ENCODE measurements at places on chromosomes 5 and 9.
A peak's percentile ranks its signal among the peaks of the same experiment; 100 is the strongest.

DNA sequence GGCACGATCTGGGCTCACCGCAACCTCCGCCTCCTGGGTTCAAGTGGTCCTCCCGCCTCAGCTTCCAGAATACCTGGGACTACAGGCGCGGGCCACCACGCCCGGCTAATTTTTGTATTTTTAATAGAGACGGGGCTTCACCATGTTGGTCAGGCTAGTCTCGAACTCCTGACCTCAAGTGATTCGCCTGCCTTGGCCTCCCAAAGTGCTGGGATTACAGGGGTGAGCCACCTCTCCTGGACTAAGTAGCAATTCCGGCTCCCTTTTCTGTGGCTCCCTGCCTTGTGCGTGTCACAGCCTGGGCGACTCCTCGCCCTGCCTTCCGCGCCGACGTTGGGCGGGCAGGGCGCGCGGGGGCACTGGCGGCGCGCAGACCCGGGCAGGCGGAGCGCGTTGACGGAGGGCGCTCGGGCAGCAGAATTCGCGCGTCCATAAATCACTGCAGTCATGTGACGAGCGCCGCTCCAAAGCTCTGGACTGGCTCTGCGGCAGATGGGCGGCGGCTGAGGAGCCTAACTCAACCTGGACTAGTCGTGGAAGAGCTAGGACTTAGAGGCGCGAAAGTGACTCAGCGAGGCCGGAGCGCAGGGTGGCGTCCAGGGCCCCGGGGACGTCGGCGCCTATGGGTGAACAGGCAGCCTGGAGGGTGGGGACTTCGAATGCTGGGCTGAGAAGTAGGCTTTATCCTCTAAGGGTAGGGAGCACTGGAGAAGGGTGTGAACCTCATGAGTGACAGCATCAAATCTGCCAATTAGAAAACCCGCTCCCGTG, 1.4 kb upstream of the CIZ1 start:
- peak; percentile 17 for DNase-seq

DNA sequence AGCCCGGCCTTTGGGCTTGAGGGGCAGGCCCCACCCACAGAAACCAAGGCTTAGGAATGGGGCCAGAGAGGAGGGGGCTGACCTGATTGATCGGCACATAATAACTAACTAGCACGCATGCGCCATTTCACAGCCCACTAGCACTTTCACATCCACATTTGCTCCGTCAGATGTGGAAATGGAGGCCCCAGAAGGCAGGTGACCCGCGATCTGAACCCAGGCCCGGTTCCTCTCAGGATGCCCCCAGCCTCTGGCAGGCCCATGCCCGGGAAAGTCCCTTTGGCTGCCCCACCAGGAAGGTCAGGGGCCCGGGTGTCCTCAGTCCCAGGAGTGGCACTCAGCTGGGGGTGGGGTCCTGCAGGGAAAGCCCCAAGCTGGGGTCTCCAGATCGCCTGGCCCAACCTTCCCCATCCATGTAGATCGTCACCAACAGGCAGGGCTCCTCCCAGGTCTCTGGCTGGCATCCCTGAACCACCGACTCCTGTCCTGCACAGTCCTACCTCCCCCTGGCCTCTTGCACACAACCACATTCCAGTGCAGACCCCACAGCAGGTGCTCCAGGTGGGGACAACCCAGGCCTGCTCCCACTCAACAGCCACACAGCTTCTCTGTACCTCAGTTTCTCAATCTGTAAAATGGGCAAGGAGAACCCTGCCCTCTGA, 46.7 kb downstream of the VAV2 start:
- DNase-seq = no peak

DNA sequence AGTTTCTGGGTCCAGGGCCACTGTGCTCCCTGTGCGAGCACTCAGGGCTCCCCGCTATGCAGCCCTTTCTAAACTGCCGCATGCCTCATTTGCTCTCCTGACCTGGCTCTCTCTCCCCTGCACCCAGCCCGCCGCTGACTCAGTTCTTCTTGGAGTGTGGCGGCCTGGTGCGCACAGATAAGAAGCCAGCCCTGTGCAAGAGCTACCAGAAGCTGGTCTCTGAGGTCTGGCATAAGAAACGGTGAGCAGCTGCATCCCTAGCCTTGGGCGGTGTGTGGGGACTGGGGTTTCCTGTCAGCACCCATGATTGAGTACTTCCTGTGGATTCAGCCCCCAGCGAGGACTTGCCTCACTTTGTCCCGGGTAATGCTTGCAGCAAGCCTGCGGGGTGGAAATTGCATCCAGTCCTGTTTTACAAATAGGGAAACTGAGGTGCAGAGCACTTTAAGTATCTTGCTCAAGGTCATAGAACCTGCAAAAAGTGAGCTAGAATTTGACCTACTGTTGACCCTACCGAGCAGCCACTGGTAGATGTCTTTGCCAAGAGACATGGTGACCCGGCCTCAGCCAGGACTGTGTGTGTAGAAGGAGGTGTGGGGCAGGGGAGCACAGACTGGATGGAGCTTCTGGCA, 27.9 kb downstream of the USP20 start:
- peak; percentile 50 for DNase-seq

- no peak for DNase-seq
Measured at GRCh38 chr9:127950513-127951289, 13.0 kb upstream of the DPM2 start.

DNA sequence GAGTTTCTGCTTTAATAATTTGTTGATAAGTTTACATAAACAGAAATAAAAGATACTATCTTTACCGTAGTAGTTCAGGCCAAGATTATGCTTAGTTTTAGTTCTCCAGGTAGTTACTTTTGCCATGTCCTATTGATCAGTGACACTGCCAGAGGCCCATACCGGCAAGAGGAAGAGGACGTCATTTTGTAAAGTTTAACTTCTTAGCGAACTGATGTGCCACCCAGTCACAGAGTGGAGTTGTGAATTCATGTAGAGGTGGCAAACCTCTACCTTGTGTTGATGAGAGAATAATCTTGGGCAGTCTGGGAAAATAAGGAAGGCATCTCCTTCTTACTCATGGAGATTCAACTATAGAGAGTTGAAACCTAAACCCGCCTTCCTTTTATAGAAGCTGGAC, 21.8 kb downstream of the RGMB start:
- no peak for DNase-seq

GRCh38 chr5:78979909-78980308, 5.2 kb downstream of the ARSB start:
- no peak for DNase-seq

DNA sequence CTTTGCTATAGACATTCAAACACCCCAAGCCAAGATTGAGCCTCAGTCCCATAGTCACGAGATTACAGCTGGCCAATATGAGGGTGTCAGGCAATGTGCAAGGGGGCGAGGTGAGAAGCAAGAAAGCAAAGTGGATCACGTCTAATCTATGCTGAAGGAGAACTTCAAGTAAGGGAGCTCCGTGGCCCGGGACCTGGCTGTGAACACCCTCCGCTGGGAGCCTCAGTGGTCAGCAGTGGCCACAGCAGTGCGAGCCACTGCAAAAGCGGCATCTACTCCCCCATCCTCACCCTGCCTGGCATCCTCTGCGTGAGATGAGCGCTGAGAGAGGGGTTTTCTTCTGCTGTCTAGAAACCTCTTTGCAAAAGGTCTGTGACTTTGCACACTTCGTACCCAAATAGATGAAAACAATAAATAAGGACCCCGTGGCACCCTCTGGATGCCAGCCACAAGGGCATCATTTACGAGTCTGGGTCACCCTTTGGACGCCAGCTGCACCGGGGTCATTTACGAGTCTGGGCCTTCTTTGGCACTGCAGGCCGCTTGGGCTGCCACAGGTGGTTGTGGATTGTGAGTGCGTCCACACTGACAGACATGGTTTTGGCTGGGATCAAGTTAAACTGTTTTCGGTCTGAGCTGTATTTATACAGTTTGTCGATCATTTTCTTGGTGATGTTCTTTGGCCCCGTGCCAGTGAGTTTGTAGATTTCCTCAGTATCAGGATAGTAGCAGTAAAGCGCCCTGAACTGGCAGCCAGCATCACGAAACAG, 96.4 kb downstream of the CAMSAP1 start:
- DNase-seq = no peak

DNA sequence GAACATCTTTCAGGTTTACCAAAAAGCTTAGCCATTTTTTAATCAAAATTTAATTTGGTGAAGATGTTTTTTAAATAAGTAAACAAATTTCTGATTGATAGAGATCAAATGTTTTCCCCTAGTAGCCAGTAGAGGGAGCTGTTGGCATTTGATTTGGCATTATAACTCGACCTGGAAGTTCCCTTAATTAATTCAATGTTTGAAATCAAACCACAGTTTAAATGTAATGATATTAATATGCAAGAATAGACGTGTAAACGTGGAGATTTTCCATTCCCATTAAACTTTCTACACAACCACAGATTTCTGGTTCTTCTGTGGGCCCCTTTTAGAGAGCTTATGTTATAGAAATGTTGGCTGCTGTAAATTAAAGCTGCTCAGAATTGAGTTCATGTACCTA, 148.1 kb upstream of the MPDZ start:
- no peak for DNase-seq

- DNase-seq = no peak
Measured at GRCh38 chr5:54993318-54993717, 7.9 kb upstream of the ESM1 start.

DNA sequence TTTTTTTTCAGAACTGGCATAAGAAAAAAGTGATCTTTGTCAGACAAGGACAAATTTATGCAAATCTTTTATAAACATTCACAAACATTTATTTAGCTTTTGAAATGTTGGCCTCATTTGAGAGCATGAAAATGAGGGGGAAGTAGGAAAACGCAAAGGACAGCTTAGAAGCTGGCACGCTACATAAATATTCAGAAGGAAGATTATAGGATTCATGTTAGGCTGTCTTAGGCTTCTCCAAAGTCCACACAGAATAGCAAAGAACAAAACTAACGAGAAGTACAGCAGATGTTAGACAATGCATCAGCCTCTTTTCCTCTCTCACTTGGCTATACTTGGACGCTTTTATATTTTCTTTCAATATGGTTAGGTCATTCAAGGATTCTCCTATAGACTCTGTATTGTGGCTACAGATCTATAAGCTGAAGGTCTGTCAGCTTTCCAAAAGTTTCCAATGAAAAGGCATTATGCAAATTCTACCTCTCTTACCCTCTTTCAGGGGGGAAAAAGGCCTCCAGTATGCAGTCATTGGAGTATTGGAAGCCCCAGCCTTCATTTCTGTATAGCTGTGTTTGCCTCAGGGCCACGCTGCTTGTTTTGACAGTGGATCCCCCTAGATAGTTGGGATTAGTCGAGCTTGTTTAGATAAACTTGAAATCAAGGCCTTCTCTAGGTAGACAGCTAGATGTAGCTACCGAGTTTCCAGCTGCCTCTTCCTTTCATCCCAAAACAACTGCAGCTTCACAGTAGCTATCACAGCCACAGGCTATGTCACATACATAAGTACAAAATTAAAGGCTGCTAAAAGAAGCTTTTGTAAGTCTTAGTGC, 153.0 kb downstream of the DENND1A start:
- no peak for DNase-seq

DNA sequence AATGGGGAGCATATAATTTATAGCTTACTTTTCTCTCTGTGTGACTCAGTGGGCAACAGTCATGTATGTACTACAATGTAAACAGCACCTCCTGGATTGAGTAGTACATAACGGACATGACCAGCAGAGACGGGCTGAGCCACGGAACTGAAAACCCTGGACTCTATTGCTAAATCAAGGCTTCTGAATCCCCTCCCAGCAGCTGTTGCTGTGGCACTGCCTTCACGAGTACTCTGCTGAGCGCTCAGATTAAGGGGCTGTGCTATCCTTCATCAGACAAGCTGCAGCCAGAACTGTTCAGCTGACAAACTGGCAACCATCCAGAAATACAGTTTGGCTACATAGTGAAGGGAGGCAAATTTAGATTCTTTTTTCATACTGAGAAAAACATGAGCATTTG, 131.3 kb upstream of the CCDC180 start:
- no peak for DNase-seq

GRCh38 chr5:126195410-126196100, 227.7 kb upstream of the GRAMD2B start:
- no peak for DNase-seq

- no peak for DNase-seq
Measured at GRCh38 chr9:5988265-5988664, 27.2 kb downstream of the RANBP6 start.

DNA sequence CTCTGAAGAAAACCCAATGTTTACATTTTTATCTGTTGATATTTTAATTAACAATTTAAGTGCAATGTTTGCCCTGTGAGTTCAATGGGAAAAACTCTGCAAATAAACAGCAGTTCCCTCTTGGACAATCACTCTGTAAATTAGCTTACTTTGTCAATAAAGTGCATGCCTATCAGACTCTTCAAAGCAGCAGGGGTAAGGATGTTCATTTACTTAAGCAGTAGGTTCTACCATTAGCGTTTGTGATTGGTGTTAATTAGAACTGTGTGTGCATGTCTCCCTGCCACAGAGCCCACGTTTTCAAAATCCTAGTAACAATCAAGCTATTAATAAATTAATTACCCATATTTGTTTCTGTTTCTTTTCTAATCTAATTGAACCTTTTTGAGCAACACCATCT, 1921.6 kb upstream of the WWC1 start:
- DNase-seq = no peak

GRCh38 chr5:170216257-170216864, 16.4 kb upstream of the C5orf58 start:
- no peak for DNase-seq

DNA sequence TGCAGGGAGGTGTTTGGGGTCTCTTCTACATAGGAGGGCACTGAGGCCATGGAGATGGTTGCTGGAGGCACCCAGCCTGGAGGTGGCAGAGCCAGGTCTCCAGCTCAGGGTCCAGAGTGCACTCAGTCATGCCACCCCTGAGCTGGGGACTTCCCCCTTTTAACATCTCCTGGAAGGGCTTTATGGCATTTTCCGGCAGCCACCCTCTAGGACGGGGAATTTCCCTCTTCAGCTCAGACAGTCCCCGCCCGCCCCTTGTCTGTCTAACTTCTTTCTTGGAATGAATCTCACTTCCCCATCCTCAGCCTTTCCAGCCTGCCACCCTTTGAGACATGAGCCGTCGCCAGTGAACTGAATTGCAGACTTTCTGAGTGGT, 49.9 kb downstream of the COL15A1 start:
- no peak for DNase-seq

DNA sequence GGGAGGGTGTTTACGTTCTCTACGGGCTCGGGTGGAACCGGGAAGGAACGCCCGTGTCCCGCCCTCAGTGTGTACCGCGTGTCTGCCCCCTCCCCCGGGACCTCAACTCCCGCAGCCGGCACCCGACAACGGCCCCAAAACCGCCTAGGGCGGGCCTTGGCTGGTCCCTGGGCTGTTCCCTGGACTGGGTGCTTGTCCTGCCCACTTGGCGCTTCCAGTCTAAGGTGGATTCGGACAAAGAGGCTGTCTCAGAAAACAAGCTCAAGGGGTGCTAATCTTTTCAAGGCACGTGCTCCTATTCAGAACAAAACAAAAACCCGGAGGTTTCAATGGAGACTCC, 379 bp upstream of the CLK4 start:
- no peak for DNase-seq

- no peak for DNase-seq
Measured at GRCh38 chr9:117458066-117458465, 43.2 kb upstream of the ASTN2 start.

Data from activated CD4-positive, alpha-beta T cell treated with anti-CD3 and anti-CD28 coated beads, Interleukin-2, amount 50 U/mL, for 24 hours (primary cell).